ENCODE measurements at places on chromosomes 16 and 17. TPM values are rescaled to one million over a fixed set of nuclear protein-coding genes. Genes with fewer than 3 reads are reported as not detected.

DNA sequence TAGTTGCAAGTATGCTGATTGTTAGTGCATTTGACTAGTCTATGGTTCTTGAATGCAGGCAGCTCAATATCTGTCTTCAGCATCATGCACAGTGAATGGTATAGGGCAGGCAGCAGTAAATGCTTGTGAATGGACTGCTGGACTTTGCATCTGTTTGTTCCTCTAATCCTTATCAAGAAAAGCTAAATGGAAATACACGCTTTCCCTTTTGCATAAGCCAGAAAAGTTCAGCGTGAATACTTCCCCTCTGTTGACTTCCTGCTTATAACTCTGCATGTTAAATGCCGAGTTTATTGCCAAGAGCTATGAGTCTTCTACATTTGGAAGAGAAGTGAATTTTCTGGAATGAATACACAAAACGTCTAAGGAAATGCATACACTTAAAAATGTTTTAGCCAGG, 127.9 kb upstream of the CPHXL start:
- no peak for DNase-seq

Gene CCL16
- not detected for total RNA-seq

Gene MYH13
- total RNA-seq: not detected

- DNase-seq: no peak
These were observed 107.8 kb downstream of the GNAO1 start for GRCh38 chr16:56298948-56299596.

GRCh38 chr17:55264278-55264644, 499 bp upstream of the HLF start:
- DNase-seq: no peak

DNA sequence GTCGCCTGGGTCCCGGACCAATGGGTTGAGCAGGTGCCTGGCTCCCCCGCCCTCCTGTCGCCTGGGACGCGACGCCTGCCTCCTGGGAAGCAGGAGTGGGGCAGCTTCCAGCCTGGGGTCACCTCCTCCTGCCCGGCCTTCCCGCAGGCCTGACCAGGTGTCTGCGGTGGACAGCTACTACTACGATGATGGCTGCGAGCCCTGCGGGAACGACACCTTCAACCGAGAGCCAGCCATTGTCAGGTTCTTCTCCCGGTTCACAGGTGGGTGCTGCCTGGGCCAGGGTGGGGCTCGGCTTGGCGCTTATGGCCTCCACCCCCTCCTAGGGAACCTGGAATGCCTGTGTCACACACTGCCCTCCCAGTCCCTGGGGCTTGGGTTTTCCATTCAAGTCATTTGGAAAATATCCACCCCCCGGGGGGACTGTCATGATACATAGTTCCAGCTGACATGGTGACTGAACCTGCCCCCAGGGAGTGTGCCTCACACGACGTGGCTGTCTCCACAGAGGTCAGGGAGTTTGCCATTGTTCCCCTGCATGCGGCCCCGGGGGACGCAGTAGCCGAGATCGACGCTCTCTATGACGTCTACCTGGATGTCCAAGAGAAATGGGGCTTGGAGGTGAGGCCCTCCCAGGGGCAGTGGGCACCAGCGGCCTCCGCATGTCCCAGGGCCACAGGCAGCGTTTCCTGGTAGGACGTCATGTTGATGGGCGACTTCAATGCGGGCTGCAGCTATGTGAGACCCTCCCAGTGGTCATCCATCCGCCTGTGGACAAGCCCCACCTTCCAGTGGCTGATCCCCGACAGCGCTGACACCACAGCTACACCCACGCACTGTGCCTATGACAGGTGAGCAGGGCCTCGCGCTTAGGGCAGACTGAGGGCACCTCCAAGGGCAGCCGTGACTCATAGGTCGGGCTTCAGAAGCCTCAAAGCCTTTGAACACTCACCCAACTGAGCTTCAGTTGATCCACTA, 2.3 kb downstream of the DNASE1 start:
- no peak for DNase-seq
